ENCODE measurements at places on chromosomes 7 and 10.

DNA sequence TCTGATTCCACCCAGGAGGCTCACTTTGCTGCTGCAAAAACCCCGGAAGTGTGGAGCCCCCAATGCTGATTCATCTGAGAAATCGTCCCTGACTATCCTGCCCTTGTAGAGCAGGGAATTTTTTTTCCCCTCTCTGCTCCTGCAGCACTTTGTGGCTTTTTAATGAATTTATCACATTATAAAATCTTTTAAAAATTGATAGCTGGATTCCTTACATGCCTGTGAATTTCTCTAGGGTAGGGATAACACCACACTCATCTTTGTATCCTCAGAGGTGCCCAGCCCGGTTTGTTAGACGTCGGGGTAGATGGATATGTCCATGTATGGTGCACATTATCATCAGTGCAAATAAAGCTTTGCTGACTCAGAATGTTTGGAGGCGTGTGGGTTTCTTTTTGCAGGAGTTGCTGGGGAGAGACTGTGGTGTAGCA lies 185.7 kb downstream of the STK31 start:
- ATAC-seq = no peak

DNA sequence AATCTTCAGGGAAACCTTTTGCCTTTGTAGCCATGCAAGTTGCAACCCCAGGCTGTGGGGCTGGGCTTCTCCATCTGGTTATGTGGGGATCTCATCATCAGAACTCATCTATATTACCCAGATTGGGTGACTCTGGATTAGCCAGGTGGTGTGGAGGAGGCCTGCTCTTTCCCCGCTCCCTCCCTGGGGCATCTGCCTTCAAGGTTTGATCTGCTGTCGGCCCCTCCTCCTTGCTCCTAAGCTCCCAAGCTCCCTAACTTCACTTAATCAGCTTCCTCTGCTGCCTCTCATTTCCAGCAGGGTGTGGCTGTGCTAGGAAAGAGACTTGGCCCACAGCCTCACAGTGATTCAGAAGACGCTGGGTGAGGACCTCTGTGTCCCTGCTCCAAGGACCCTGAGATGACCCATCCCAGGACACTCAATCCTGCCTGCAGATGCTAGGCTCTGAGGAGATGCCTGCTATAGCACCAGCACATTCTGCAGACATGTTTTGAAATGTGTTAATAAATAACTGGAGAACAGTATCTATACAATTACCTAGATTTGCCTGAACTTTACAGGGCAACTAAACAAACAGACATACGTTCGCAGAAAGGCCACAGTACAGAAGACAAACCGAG lies 392.1 kb upstream of the PODXL start:
- no peak for ATAC-seq

DNA sequence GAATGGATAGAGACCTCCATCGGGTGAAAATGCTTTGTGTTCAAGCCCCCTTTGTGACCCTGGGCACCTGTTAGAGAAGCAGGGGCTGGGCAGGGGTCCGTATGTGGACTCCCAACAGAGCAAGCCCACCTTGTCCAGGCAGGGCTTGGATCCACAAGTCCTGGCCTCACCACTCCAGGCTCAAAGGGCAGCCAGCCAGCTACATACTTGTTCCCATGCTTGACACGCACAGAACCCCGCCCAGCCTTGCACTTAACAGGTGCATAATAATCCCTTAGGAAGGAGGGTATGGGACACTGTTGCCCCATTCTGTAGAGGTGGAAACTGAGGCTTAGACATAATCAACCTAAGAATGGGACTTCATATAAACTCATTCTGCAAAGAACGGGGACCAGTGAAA lies 160.6 kb downstream of the PRKAG2 start:
- ATAC-seq = no peak

- ATAC-seq = peak; percentile 33
Measured at GRCh38 chr10:3173171-3173878, 743 bp upstream of the PITRM1 start.

GRCh38 chr10:118851062-118852035 lies 96.6 kb upstream of the CACUL1 start:
- no peak for ATAC-seq

DNA sequence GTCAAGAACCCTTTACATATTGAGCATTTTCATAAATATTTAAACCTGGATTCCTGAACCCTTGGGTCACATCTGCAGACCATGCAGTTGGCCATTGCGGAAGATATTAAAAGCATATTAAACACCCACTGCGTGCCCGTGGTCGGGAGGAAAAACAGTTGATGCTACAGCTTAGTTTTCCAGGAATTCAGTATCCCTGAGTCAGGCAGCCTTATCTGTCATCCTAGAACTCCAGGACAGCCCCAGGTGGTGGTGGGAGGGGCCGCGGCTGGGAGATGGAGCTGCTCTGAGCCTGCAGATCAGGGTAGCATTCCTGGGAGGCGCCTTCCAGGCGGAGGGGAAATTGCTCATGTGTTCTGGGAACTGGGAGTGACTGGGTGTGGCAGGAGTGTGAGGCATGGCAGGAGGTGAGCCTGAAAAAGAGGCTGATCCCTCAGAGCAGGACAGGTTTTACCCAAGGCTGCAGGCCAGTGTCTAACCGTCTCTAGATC lies 222.9 kb upstream of the SH2B2 start:
- ATAC-seq = no peak

DNA sequence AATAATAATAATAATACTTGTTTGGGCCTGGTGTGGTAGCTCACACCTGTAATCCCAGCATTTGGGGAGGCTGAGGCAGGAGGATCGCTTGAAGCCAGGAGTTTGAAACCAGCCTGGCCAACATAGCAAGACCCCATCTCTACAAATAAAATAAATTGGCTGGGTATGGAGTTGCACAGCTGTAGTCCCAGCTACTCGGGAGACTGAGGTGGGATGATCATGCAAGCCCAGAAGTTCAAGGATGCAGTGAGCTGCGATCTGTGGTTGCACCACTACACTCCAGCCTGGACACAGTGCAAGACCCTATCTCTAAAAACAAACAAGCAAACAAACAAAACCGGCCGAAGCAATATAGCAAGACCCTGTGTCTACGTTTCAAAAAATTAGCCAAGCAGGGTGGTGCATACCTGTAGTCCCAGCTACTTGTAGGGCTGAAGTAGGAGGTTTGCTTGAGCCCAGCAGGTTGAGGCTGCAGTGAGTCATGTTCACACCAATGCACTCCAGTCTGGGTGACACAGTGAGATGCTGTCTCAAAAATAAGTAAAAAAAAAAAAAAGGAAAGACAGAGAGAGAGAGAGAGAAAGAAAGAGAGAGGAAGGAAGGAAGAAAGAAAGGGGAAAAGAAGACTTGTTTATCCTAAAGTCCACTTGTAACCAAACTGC lies 85.6 kb upstream of the KDM7A start:
- ATAC-seq = peak; percentile 63

- peak; percentile 14 for ATAC-seq
Measured at GRCh38 chr7:112080978-112081377, 125.2 kb downstream of the DOCK4 start.

DNA sequence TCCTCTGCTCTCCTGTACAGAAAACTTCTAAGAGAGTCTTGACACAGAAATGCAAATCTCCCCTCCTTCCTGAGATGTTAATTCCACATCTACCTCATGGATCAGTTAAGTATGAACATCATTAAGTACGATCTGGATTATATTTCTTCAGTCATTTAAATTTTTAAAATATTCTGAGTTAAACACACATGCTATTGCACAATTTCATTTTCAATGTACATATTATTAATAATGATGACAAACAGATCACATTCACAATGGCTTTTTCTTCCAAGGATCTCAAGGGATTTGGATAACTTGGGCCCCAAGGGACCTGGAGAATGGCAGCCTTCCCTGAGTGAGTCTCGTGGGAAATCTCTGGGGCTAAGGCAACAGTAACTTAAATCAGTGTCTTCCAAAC lies 16.2 kb downstream of the BEND7 start:
- ATAC-seq = no peak

DNA sequence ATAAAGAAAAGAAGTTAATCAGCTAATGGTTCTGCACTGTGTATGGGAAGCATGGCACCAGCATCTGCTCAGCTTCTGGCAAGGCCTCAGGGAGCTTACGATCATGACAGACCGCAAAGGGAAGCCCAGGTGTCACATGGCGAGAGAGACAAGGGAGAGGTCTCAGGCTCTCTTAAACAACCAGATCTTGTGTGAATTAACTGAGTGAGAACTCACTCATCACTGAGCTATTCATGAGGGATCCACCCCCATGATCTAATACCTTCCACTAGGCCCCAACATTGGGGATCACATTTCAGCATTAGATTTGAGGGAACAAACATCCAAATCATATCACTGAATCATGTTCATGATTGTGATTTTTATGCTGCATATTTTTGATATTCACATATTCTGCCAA lies 5.8 kb downstream of the USP54 start:
- ATAC-seq = no peak

DNA sequence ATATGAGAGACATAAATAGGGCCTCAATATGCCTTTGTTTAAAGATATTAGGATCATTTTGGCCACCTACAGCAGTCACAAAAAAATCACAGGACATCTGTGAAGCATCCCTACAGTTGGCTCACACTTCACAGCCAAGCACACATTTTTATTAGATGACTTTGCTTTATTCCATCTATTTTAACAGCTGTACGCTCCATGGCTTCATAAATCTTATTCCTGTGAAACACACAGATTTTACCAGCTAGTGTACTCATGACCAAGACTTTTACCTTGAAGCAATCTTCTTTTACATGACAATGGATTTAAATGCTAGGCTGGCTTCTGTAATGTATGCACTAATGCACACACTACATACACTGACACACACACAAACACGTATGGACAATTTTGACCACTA lies 254.8 kb upstream of the PITRM1 start:
- ATAC-seq = no peak
